SK-N-SH (cell line): ENCODE measurements at places on chromosomes 2 and 18. TPM values are rescaled to one million over a fixed set of nuclear protein-coding genes. Genes with fewer than 3 reads are reported as not detected.
A peak's percentile ranks its signal among the peaks of the same experiment; 100 is the strongest.

Gene ZNF804A
- polyA plus RNA-seq, result 0.02 TPM in 2 replicates

Gene TDRD15
- polyA plus RNA-seq, result not detected in 2 replicates

Gene UGGT1
- 20.0 and 25.7 TPM in 2 replicates for polyA plus RNA-seq

Gene DQX1
- polyA plus RNA-seq, result 1.6 and 1.8 TPM in 2 replicates

Gene MEP1B
- not detected in 2 replicates for polyA plus RNA-seq

Gene CFC1
- polyA plus RNA-seq, result not detected in 2 replicates

Gene SCYGR6
- polyA plus RNA-seq, result not detected in 2 replicates

Gene FTCDNL1
- polyA plus RNA-seq, result not detected in 2 replicates

Gene ACOXL
- polyA plus RNA-seq, result not detected in 2 replicates

Gene C2orf72
- polyA plus RNA-seq, result 0.32 and 0.35 TPM in 2 replicates

Gene CACNB4
- polyA plus RNA-seq, result 0.10 and 0.18 TPM in 2 replicates

Gene IL36G
- polyA plus RNA-seq, result not detected in 2 replicates

Gene INHA
- 1.2 and 1.6 TPM in 2 replicates for polyA plus RNA-seq

GRCh38 chr2:119315241-119315925 is 51.3 kb downstream of the C2orf76 start:
- no peak for DNase-seq

DNA sequence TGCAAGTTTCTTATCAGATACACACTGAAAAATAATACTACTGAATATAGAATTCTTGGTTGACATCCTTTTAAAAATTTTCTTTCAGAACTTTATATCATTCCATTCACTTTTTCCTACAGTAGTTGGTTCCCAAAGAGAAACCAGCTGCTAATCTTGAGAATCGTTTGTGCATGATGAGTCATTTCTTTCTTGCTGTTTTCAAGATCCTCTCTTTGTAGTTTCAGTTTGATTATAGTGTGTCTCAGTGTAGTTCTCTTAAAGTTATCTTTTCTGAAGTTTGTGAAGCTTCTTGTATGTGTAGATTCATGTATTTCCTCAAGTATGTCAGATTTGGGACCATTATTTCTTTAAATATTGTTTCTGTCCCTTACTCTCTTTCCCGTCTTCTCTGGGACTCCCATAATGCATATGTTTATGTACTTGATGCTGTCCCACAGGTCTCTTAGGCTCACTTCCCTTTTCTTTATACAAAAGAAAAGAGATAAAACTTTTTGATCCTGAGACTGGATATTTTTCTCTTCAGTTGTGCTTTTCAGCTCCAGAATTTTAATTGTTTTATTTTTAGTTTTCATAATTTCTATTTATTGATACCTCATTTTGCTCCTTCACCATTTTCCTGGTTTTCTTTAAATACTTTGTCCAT is 801.0 kb downstream of the TDRD15 start:
- DNase-seq, result no peak

GRCh38 chr2:107091163-107091864 is 205.3 kb upstream of the ST6GAL2 start:
- DNase-seq, result no peak

GRCh38 chr2:170493426-170494097 is 221.6 kb upstream of the SP5 start:
- DNase-seq, result no peak

GRCh38 chr2:177242121-177242987 is 22.2 kb downstream of the NFE2L2 start:
- peak; percentile 25 for DNase-seq

DNA sequence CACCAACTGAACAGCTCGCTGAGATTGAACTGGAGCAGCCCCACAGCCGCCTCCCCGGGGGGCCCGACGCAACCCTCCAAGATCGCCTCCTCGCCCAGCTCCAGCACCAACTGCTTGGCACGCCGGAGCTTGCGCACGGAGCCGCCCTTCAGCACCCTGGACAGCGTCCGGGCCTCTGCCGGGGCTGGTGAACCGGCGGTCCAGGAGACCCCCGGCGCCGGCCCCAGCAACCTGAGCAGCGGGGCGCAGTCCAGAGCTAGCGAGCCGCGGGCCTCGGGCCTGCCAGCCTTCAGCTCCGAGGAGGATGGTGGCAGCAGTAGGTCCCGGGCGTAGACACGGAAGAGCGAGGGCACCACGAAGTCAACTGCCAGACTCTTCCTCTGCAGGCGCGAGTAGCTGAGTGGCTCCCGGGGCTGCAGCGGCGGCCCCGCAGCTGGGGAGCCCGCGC is 1.2 kb downstream of the ALK start:
- DNase-seq, result no peak

DNA sequence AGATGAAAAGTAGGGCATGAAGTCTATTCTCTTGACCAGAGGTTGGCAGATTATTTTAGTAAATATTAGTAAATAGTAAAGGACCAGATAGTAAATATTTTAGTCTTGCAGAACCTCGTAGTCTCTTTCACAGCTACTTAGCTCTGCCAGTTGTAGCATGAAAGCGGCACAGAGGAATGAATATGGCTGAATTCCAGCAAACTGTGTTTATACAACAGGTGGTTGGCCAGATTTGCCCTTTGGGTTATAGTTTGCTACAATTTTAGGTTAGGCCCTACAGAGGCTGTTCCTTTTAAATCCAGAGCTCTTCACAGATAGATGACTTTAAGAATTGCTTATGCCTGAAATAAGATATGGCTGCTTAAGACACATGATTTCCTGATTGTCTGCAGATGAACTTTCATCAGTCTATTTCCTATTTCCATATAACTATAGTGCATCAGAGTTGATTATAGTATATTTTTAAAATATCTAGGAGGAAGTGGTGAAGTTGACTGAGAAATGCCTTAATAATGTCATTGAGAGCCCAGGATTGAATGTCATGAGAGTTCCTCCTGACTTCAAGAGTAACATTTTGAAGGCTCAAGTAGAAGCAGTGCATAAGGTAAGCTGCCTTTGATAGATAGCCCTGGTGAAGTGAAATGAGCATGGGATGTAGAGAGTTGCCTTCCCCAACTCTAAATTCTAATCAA is 80.5 kb downstream of the TMEM185B start:
- DNase-seq, result no peak

GRCh38 chr18:79883461-79884293 is 67.8 kb downstream of the SLC66A2 start:
- DNase-seq, result peak; percentile 25

DNA sequence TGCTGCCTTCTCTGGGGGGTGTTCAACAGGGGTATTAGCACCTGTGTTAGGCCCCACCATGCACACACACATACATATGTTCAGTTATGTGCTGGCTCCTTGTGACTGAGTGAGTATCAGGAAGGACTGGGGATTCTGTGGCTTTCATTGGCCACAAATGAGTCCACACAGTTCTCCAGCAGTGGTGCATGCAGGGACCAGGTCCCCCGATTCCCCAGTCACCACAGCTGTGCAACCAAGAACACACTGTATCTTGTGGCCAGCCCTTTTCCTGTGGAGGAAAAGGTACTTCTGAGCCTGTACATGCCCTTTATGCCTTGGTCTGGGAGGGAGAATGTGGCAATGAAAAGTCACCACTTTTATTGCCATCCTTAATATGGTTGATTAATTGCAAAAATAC is 74.9 kb upstream of the KLF7 start:
- no peak for DNase-seq

DNA sequence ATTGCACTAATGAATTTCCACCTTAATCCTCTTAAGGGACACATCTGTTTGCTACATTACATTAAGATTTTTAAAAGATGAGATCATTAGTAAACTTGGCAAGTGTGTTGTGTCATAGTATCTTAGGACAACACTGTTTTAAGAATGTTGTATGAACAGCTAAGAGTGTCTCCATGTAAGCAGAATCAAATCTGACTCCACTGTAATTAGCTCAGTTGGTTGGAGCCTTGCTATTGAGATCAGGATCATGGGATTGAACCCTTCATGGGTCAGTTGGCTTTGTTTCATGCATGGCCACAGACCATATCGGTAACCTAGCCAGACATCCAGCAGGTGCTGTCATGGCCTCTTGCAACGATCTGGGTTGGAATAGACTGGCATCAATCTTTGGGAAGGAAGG is 5.2 kb downstream of the FHOD3 start:
- DNase-seq, result no peak

DNA sequence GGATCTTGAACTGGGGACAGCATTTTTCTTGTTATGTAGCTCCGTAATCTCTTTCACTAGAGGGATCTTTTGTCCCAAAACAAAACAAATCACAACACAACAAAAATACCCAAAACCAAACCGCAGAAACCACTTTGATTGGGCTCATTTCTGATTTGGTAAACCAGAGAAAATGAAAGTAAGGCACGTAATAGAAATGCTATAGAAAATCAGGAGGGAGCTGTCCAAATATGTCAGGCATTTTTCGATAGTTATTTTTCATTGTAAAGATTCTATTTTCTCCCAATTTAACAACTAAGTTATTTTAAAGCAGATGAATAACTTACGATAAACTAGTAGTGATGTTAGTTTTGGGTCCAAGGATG is 406.5 kb downstream of the XIRP2 start:
- no peak for DNase-seq

DNA sequence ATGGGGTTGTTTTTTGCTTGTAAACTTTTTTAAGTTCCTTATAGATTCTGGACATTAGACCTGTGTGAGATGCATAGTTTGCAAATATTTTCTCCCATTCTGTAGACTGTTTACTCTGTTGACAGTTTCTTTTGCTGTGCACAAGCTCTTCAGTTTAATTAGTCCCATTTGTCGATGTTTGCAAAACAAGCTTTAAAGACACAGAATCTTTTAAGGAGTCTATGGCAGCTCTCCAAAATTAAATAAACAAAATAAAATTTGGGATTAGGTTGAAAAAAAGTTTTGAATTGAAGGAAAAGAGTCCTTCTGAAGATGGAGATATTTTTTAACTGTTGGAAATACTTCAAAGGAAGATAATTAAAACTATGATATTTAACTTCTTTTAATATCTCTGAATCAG is 88.8 kb downstream of the MAP3K20 start:
- DNase-seq, result no peak

- no peak for DNase-seq
These were observed 772 bp downstream of the RELCH start for GRCh38 chr18:62187543-62188510.

DNA sequence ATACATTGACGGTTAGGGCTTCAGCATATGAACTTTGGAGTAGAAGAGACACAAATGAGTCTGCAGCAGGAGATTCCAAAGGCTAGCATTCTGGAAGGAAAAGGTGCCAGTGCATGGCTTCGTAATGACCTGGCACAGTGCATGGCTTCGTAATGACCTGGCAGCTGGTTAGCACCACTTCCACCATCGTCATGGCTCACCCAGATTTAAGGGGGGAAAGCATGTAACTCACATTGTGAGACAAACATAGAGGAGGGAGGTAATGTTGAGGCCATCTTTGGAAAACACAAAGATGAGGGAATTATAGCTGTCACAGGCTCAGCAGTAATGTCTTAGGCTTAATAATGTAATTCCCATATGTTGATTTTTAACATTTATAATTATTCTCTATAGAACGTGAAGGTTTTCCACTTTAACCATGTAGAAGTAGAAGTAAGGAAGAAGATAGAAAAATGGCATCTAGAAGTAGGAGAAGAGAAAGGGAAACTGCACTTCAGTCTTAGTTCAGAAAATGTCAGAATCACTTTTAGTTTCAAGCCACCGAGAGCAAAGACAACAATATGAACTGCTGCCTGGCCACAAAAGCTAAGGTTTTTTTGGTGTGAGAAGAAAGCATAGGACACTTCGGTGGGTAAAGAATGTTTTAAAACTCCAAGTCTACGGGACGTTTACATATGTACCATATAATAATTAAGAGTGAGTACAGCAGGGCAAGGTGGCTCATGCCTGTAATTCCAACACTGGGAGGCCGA is 6.8 kb upstream of the STK25 start:
- DNase-seq, result no peak

DNA sequence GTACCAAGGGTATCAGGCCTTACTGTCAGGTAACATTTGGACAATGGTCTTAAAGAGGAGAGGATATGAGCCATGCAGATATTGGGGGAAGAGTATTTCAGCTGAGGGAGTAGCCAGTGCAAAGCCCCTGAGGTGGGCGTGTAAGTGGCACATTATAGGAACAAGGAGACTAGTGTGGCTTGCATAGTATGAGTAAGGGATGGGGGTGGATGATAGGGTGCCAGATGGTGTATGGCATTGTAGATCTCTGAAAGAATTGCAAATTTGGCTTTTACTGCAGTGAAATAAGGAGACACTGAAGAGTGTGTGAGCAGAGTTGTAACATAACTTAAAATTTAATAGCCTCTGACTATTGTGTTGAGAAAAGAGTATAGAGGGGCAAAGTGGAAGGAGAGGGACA is 244.0 kb downstream of the PDE11A start:
- DNase-seq, result no peak

- DNase-seq, result no peak
These were observed 66.2 kb upstream of the CTDP1 start for GRCh38 chr18:79613186-79613931.

- DNase-seq, result no peak
These were observed 446.6 kb downstream of the DSC3 start for GRCh38 chr18:30595942-30596341.

DNA sequence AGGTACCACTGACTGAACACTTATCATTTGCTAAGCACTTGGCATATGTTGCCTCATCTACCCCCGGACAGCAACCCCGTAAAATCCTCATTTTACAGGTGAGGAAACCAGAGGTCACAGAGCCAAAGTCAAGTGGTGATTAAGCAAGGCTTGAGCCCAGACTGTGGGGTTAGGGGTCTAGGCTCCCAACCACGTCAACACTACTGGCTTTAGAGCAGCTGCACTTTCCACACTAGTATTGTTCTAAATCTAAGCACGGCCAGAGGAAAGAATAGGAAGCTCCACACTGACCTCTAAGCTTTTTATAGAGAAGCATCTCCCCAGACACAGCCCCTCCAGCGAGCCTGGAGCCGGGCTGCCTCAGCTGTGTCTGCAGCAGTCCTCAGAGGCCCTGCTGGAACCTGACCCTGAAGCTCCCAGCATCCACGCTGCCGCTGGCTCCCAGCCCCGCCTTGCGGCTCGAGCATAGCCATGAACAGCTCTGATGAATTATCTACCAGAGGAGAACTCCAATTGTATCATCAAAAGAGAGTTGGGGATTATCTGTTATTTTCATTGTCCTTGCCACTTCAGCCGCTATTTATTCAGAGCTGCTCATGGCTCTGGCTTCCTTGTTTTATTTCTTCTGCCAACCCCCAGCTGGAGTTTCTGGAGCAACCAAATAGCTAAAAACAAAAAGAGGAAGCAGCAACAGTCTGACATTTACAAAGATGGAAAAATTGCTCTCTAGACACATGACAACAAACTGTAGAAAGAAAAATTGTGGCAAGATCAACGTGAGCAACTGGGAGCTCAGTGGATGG is 62.2 kb upstream of the RTN4 start:
- no peak for DNase-seq

DNA sequence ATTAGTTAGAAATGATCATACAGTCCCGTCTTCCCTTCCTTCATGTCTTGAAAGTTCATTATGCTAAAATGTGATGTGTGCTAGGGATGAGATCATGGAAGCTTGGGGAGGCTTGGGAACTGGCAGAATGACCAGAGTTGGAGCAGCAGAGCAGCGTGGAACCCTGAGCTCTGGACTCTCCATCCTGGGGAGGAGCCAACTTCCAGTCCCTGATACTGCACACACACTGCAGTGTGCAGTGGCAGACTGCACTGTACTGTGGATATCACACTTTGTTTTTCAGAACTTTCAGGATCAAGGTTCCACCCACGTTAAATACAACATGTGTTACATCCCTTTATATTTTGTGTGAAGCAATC is 27.3 kb upstream of the GREB1 start:
- no peak for DNase-seq
